Activated naive CD8-positive, alpha-beta T cell treated with anti-CD3 and anti-CD28 coated beads for 36 hours (primary cell): ENCODE measurements at places on chromosomes 16 and 17. TPM values are rescaled to one million over a fixed set of nuclear protein-coding genes. Genes with fewer than 3 reads are reported as not detected.

DNA sequence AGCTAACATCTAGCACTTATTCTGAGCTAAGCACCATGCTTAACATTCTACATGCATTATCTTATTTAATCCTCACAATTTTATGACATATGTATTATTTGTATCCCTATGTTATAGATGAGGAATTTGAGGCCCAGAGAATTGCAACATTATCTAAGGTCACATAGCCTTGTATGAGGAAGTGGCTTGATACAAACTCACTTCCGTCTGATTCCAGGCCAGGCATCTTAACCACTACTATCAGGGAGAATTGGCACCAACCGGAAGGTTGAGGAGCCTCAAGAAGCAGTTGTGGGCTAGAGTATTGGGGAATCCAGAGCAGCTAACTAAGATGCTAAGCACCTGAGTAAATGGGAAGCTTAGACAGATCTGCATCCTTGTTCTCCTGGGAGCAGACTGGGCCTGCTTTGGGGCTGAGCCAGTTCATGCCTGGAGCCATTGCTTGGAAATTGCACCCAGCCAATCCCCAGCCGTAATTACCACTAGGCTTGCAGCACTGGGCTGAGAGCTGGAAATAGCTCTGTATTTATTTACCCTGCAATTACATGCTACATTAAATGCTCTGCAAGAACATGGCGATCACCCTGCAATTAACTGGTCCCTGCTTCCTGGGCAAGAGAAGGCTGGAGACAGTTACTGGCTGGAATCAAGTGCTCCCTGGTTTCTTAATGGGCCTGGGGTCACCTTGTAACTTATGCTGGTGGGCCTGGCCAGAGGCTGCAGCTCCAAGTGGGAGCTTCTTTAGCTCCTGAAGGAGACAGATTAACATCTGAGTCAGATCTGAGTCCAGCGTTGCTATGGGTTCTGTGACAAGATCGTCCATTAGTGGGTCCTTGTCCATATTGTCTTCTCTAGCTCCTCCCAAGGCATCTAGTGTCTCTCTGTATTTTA, 273.1 kb upstream of the CCL2 start:
- no peaks in the 10 kb centered on the region for H3K36me3 ChIP-seq
- H3K27ac ChIP-seq, result no peak overlapping the region
- H3K4me1 ChIP-seq, result no peaks in the 10 kb centered on the region
- peaks cover 3% of the 10 kb centered on the region for H3K27me3 ChIP-seq
- H3K4me3 ChIP-seq, result no peak overlapping the region

DNA sequence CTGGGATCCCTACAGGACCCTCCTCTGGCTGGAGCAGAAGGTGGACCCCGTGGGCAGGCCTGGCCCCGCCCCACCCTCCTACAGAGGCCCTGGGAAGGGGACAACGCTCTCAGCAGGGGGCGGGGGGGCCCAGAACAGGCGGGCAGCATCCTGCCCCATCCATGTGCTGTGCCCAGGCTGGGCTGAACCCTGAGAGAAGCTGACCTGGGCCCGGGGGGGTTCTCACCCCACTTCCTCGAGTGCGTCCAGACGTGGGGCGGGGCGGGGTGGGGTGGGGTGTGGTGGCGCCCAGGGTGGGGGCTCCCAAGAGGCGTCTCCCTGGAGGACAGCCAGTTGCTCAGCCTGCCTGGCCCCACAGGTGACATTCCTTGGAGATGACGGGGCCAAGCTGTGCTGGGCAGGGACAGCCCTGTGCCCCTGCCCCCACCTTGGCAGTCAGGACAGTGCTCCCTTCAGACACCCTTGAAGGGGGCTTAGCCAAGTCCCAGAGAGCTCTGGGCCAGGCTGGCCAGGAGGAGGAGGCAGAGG, 390 bp upstream of the UNC13D start:
- H3K27ac ChIP-seq, result peak overlapping the region; percentile 95
- no peaks in the 10 kb centered on the region for H3K27me3 ChIP-seq
- peak; percentile 36 for DNase-seq
- H3K36me3 ChIP-seq, result peaks cover 11% of the 10 kb centered on the region
- peaks cover 16% of the 10 kb centered on the region for H3K4me1 ChIP-seq
- peak overlapping the region; percentile 94 for H3K4me3 ChIP-seq

DNA sequence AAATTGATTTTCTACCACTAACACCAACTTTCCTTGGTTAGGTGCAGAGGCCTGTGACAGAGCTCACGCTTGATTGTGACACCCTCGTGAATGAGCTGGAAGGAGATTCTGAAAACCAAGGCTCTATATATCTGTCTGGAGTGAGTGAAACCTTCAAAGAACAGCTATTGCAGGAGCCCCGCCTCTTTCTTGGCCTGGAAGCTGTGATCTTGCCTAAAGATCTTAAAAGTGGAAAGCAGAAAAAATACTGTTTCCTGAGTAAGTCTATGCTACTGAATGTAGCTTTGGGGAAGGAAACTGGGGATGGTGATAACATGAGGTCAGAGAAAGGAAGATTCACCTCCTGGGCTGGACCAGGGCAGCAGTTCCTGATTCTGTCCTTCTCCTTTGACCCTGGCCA, 38.3 kb downstream of the REXO5 start:
- no peaks in the 10 kb centered on the region for H3K27me3 ChIP-seq
- no peak overlapping the region for H3K4me3 ChIP-seq
- H3K36me3 ChIP-seq, result peaks cover 29% of the 10 kb centered on the region
- H3K4me1 ChIP-seq, result peaks cover 21% of the 10 kb centered on the region
- peak; percentile 32 for DNase-seq
- peak overlapping the region; percentile 62 for H3K27ac ChIP-seq

- no peak for DNase-seq
- no peak overlapping the region for H3K27ac ChIP-seq
- H3K4me1 ChIP-seq, result no peaks in the 10 kb centered on the region
- no peaks in the 10 kb centered on the region for H3K36me3 ChIP-seq
Observed at GRCh38 chr17:62219221-62219899, 154.3 kb upstream of the MED13 start.

GRCh38 chr16:337975-338575, 14.4 kb downstream of the AXIN1 start:
- H3K4me3 ChIP-seq, result no peak overlapping the region
- H3K36me3 ChIP-seq, result peaks cover 19% of the 10 kb centered on the region
- H3K27ac ChIP-seq, result no peak overlapping the region
- peaks cover 55% of the 10 kb centered on the region for H3K4me1 ChIP-seq

GRCh38 chr16:87342978-87343752, 26.0 kb upstream of the C16orf95 start:
- H3K4me3 ChIP-seq, result no peak overlapping the region
- peaks cover 23% of the 10 kb centered on the region for H3K4me1 ChIP-seq
- peak overlapping the region; percentile 7 for H3K27ac ChIP-seq
- H3K27me3 ChIP-seq, result no peaks in the 10 kb centered on the region

GRCh38 chr16:3638916-3639644, 15.4 kb upstream of the DNASE1 start:
- no peaks in the 10 kb centered on the region for H3K27me3 ChIP-seq
- H3K4me3 ChIP-seq, result no peak overlapping the region
- peaks cover 29% of the 10 kb centered on the region for H3K4me1 ChIP-seq

- no peak overlapping the region for H3K27ac ChIP-seq
- peaks cover 44% of the 10 kb centered on the region for H3K4me1 ChIP-seq
- no peak overlapping the region for H3K4me3 ChIP-seq
- no peak for DNase-seq
- H3K36me3 ChIP-seq, result no peaks in the 10 kb centered on the region
Observed at GRCh38 chr16:68754084-68754792, 17.1 kb downstream of the CDH1 start.

DNA sequence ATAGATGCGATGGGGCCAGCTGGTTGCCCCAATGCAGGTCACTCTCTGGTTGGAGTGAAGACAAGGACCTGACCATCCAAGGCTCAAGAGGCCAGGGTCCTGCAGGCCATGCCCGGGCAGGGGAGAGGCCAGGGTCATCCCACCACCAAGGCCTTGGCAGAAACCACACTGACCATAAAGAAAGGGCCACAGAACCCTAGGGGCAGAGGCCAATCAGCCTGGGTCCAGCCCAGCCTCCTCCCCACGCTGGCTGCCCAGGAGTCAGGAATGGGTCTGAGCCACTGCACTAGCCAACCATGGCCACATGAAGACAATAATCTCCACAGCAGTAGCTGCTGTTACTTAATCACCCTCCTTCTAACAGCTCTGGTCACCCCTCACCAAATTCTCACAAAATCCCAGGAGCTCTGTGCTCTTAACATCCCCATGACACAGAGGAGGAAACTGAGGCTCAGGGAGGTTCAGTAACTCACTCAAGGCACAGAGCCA, 10.2 kb upstream of the BCAR1 start:
- H3K4me3 ChIP-seq, result no peak overlapping the region
- H3K27me3 ChIP-seq, result peaks cover 59% of the 10 kb centered on the region
- no peak for DNase-seq
- no peaks in the 10 kb centered on the region for H3K36me3 ChIP-seq
- no peak overlapping the region for H3K27ac ChIP-seq

GRCh38 chr17:82296511-82297279, 20.7 kb downstream of the CD7 start:
- peak overlapping the region; percentile 95 for H3K4me3 ChIP-seq
- peaks cover 3% of the 10 kb centered on the region for H3K36me3 ChIP-seq
- DNase-seq, result no peak
- H3K27me3 ChIP-seq, result no peaks in the 10 kb centered on the region

DNA sequence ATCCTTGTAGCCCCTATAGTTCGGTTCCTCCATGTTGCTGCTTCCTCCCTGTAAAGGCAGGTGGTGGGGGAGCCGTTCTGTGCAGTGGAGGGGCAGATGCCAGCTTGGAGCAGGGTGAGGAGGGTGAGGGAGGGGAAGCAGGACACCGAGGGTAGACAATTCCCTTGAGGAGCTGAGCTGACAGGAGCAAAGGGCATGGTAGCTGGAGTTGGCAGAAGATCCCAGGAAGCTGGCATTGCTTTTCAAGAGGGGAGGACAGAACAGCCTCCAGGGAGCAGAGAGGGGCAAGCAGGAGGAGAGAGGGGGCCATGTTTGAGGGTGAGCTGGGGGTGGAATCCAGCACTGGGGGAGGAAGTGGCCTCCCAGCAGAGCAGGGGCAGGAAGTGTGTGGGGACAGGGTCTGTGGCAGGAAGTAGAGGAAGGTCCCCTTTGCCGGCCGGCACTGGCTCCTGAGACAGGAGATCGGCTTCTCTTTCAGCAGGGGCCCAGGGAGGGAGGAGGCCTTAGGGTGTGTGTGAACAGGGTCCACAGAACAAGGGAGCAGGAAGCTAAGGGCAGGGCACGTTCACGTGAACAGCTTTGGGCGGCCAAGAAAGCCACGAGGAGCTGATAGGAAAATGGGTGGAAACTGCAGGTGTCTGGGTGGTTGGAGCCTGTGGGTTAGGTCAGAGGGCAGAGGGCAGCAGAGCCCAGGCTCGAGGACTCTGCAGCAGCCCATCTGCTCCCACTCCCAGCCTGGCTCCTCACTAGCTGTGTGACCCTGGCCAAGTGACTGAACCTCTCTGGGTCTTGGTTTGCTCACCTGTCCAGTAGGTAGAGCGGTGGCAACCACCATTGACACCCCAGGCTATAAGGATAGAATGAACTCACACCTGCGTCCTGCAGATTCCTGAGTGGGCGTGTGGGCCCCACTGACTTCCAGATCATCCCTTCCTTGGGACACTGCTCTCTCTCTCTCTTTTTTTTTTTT, 17.5 kb upstream of the SPNS2 start:
- H3K27me3 ChIP-seq, result no peaks in the 10 kb centered on the region
- peak overlapping the region; percentile 79 for H3K4me3 ChIP-seq
- peaks cover 34% of the 10 kb centered on the region for H3K4me1 ChIP-seq
- DNase-seq, result peak; percentile 63
- H3K36me3 ChIP-seq, result peaks cover 9% of the 10 kb centered on the region

- H3K27ac ChIP-seq, result no peak overlapping the region
- no peak for DNase-seq
- no peaks in the 10 kb centered on the region for H3K36me3 ChIP-seq
Observed at GRCh38 chr16:50449800-50450199, 81.0 kb upstream of the BRD7 start.

GRCh38 chr17:44212507-44213402, 6.7 kb downstream of the UBTF start:
- H3K4me1 ChIP-seq, result peaks cover 61% of the 10 kb centered on the region
- DNase-seq, result no peak
- no peak overlapping the region for H3K4me3 ChIP-seq
- no peaks in the 10 kb centered on the region for H3K27me3 ChIP-seq
- peak overlapping the region; percentile 82 for H3K27ac ChIP-seq
- peaks cover 82% of the 10 kb centered on the region for H3K36me3 ChIP-seq

DNA sequence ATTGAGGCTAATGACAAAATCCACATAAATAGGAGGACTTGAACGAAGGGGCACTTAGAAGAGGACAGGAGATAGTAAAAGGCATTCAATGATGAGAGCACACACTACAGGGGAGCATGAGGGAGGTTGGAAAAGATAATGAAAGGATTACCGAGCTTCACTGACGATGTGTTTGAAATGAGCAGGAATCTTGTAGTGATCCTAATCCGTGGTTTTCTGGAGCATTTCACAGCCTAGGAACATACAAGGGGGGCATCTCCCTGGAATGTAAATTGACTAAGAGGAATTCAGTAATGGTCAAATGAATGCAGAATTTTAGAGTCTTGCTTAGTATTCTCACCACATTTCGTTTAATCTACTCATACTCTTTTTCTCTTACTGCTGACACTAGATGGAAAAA, 5.2 kb downstream of the ATMIN start:
- no peaks in the 10 kb centered on the region for H3K27me3 ChIP-seq
- H3K36me3 ChIP-seq, result peaks cover 24% of the 10 kb centered on the region
- H3K4me3 ChIP-seq, result no peak overlapping the region

- no peaks in the 10 kb centered on the region for H3K27me3 ChIP-seq
- peaks cover 13% of the 10 kb centered on the region for H3K36me3 ChIP-seq
- no peak for DNase-seq
- no peaks in the 10 kb centered on the region for H3K4me1 ChIP-seq
- H3K4me3 ChIP-seq, result no peak overlapping the region
Observed at GRCh38 chr16:74931445-74931844, 53.5 kb downstream of the WDR59 start.

DNA sequence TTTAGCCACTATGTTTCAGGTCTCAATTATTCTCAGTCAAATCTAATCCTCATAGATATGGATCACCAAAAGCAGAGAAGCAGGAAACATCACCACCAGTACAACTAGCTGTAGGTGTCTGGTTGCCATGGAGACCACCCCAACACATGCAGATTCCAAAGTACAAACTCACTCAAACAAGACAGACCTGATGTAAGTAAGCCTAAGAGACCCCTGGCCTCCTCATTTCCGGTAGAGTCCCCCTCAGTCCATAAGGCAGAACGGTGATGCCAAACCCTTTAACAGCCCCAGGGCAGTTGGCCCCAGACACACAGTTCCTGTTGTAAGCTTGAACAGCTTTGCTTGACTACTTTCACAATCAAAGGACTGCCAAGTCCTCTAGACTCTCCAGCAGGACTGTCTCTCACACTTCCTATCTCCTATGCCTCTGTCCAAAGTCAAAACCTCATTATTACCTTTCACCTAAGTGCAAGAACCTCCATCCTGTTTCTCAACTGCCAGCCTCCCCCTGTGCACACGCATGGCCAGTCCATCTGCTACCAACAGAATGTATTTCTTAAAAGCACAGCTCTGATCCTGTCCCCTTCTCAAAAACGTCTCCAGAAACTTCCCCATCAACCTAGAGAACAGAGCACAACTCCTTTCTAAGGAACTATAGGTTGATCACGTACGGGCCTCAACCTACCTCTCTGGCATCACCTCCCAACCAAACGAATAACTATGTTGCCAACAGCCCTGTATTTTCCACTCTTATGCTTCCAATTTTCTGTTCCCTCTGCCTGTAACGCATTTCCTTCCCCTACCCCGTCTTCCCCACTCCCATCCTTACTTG, 23.9 kb downstream of the SLC39A11 start:
- peaks cover 8% of the 10 kb centered on the region for H3K4me1 ChIP-seq
- DNase-seq, result no peak
- no peaks in the 10 kb centered on the region for H3K27me3 ChIP-seq
- peaks cover 29% of the 10 kb centered on the region for H3K36me3 ChIP-seq
- no peak overlapping the region for H3K27ac ChIP-seq

CCT6B gene
- 1.8 TPM for total RNA-seq

FGF11 gene
- total RNA-seq, result 9.2 TPM

SULT1A3 gene
- total RNA-seq, result 9.6 TPM

RDM1 gene
- total RNA-seq, result 4.3 TPM

KRT33B gene
- not detected for total RNA-seq

MAF gene
- 0.36 TPM for total RNA-seq

RPUSD1 gene
- total RNA-seq, result 41.8 TPM

CMTM2 gene
- not detected for total RNA-seq

ITGAX gene
- total RNA-seq, result 1.6 TPM
